ENCODE measurements at places on chromosomes 7 and 10.

DNA sequence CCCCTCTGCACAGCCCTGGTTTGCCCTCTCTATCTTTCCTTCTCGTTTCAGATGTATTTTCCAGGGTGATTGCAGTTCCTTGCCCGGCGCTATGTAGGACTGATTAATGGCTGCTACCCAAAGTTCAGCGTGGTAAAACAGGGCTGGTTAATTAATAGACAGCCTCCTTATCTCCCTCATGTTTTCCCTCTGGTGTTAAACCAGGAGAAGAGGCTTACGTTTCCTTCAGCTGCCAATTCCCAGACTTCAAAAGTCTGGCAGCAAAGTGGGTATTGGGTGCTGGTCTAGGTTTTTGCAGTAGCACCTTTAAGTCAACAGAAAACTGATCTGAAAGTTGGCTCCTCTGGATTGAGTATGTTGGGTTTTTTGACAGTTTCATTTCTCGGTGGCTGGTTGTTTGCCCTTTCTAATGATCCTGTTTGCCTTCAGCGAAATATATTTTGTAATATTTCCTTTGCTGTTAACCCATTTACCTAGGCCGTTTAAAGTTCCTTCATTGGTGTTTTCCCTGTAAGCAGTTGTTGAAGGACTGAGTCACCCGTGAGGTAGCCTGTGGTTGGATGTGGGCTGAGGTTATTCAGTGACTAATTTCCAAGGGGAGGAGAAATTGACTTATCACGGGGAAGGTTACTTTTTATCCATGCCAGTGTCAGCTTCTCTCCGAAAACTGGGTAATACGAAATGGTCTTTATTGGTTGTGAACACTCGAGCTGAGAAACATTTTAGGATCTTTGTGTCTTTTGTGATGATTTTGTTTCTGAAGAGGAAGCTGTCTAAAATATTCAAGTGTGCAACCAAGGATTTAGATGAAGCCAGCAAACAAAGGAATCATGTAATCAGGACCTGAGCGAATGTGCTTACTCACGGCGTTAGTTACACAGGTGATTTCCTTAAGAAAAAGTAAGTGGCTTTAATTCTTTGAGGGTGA is 257.2 kb downstream of the KIAA1217 start:
- DNase-seq, result peak; percentile 33

DNA sequence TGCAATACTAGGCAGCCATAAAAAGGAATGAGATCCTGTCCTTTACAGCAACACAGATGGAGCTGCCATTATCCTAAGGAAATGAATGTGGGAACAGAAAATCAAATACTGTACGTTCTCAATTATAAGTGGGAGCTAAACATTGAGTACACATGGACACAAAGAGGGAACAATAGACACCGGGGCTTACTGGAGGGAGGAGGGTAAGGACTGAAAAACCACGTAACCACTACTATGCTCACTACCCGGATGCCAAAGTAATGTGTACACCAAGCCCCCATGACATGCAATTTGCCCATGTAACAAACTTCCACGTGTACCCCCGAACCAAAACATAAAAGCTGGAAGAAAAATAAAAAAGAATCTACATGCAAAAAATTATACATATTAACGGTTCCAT is 587.0 kb downstream of the PARD3 start:
- DNase-seq, result no peak

DNA sequence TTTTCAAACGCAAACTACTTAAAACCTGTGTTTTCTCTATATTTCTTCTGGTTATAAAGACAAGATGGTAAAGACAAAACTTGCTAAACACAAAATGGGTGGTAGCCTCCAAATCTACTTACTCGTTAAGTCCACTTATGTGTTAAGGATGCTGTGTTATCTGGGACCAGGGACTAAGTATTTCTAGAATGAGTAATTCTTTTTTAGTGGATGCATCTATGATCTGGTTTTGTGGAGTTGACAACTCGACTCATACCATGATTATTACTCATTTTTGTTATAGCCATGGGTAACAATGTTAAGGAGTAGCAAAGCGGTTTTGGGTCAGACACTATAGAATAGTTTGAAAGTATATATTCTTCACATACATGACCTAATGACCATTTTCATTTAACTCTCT is 239.5 kb upstream of the FOXP2 start:
- DNase-seq, result no peak

DNA sequence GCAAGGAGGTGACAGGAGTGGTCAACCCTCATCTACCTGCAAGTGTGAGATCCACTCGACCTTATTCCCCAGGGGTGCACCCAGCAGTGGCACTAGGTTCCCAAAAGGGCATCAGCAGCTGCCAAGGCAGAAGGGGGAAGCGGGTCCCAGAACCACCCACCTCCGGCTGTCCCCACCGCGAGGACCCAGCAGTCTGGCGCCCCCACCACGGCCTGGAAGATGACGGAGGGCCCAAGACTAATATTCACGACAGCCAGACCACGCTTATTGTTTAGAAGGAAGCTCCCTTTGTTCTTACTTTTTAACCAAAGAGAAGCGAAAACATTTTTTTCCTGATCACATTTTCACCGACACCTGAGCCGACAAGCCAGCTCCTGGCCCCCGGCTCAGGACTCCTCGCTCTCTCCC is 3.6 kb upstream of the EVX1 start:
- no peak for DNase-seq

DNA sequence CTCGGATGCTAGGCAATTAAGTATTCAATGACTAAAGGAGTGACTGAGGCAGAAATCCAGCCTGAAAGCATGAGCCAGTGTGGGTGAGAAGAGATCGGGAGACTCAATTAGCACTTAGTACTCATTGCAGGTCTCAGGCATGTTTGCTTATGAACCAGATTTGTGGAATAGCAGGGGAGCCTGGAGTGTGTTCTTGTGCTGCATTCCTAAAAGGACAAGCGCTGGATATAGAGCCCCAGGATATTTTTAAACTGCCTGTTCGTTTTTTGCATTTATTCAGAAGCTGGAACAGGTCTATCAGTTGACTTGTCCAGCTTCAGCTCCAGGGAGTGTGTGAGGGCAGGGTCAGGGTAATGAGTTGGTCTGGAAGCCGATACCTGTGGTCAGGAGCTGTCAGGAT is 120.3 kb downstream of the BMPER start:
- no peak for DNase-seq

GRCh38 chr7:27161214-27161720 is 4.1 kb downstream of the HOXA9 start:
- DNase-seq, result no peak

DNA sequence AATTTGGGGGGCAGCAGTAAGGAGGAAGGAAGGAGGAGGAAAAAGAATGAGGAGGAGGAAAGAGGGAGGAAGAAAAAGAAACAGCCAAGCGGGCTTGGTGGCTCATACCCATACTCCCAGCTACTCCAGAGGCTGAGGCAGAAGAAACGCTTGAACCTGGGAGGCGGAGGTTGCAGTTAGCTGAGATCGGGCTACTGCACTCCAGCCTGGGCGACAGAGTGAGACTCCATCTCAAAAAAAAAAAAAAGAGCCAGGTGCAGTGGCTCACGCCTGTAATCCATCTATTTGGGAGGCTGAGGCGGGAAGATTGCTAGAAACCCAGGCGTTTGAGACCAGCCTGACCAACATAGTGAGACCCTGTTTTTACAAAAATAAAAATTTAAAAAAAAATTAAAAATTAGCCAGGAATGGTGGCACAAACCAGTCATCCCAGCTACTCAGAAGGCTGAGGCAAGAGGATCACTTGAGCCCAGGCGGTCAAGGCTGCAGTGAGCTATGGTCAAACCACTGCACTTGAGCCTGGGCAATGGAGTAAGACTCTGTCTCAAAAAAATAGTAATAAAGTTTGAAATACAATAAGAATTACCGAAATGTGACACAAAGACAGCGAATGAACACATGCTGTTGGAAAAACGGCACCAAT is 14.1 kb upstream of the CRCP start:
- no peak for DNase-seq

- no peak for DNase-seq
Measured at GRCh38 chr10:111973306-111973705, 210.3 kb downstream of the GPAM start.

DNA sequence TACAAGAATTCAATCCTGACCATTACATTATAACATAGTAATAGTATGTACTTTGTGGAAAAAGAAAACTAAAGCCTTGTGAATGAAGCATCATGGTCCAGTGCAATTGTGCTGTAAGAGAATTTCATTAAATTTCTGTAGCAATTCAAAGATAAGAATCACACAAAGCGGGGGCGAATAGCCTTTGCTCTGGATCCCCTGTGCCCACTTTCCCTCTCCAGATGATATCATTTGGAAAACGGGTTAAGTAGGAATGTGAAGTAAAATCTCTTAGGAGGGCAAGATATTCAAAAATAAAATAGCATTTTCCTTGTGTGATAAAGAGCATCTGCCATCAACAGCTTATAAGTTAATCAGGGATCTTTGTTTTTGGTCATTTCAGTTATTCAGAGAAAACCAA is 177.1 kb downstream of the CHRM2 start:
- no peak for DNase-seq

GRCh38 chr7:48183370-48183743 is 12.1 kb downstream of the ABCA13 start:
- no peak for DNase-seq

GRCh38 chr7:2540641-2541051 is 14.7 kb downstream of the BRAT1 start:
- DNase-seq, result no peak

- DNase-seq, result no peak
Measured at GRCh38 chr10:77286531-77287508, 350.8 kb downstream of the KCNMA1 start.

- DNase-seq, result no peak
Measured at GRCh38 chr10:92432596-92432995, 141.3 kb downstream of the IDE start.

DNA sequence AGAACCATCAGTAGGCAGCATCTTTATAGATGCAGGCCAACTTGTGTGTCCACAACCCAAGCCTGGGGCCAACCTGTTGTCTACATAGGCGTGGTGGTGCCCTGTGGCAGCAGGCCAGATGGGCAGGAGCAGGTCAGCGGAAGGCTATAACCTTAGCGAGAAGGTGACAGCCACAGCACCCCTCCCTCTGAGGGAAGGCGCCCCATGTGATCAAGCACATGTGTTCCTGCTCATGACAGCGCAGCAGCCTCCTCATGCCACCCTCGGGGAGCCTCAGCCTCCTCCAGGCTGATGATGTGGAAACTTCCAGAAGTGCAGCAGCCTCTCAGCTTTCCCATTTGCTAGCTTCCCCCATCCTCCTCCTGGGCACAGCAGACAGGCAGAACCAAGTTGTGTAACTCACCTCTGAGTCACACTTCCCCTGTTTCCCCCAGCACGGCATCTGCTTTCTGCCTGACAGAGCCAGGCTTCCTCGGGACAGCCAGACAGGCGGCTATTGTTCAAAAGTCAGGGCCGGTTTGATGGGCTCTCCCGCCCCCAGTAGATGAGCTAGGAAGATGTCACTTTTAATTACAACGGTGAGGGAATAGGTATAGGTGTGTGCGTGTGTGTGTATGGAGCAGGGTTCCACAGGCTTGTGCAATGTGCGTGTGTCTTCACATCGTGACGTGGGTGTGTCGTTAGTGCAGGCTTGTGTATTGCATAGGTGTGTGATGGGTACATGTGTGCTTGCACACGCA is 312.0 kb upstream of the ZMIZ1 start:
- DNase-seq, result peak; percentile 27

- DNase-seq, result no peak
Measured at GRCh38 chr10:123377883-123378282, 223.7 kb downstream of the BUB3 start.

- DNase-seq, result no peak
Measured at GRCh38 chr10:91567815-91568214, 65.1 kb downstream of the PPP1R3C start.

DNA sequence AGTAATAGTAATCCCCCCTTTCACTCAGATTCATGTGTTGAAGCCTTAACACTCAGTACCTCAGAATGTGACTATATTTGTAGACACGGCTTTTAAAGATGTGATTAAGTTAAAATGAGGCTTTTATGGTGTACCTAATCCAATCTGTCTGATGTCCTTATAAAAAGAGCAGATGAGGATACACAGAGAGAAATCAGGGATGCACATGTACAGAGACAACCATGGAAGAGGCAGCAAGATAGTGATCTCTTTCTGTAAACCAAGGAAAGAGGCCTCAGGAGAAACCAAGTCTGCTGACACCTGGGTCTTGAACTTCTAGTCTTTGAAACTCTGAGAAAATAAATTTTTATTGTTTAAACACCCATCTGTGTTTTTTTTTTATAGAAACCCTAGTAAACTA is 44.0 kb upstream of the ZNF365 start:
- no peak for DNase-seq

GRCh38 chr10:54710918-54711317 is 90.1 kb downstream of the PCDH15 start:
- DNase-seq, result no peak

DNA sequence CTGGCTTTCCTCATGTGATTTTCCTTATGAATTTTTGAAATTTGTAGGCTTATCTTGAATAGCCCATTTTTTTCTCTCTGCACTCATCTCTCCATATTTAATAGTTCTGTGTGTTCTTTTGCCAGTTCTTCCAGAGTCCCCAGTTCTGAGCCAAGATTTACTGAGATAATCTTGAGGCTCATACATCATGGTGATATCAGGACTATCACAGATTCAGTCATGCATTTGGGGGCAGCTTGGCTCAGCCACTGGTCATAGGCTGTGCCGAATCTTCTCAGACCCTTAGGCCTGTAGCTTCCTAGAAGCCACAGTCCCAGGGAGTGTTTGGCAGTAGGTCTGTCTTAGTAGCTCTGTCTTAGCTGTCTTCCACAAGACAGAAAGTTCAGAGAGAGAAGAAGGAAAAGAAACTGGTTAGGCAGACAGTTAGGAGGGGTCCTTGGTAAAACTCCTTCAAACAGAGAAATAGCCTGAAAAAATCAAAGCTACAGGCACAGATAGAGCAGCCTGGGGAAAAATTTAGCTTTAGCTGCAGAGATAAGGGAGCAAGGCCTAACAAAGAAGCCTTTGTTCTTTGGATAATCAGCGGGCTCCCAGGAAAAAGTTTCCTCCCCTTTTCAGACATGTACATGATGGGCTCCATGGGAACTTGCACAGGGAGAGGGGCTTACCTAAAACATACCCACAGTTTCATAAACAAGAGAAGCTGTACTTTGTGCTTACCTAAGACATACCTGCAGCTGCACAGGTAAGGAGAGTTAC is 29.1 kb downstream of the FAS start:
- DNase-seq, result no peak

DNA sequence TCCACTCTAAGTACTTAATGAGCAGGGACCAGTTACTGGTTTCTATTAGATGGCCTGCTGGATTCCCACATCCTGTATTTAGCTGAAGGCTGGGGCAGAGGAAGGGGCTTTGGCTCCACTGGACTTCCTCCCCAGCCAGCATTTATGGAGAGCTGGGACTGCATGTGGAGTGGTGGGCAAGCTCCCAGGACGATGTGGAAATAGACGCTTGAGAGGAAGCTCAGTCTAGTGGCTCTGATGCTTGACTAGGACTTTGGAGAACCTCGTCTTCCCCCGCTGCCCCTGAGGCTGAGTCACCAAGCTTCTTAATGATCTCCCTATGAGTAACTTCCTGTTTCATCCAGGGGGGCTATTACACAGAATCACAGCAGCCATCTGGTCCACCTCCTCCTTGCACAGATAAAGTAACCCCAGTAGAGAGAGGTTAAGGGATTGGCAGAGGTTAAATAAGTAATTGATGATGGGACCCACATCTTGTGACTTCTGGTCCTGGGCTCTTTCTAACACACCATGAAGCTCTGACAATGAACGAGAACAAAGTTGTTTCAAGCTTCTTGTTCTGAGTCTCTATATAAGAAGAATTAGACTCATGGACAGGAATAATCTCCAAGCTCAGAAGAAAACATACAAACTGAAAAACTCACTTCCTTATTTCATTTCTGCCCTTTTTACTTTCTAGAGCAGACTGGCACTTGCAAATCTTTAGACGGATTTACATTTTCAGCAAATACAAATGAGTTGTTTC is 126.2 kb downstream of the PRPF18 start:
- DNase-seq, result no peak

GRCh38 chr10:105733924-105734323 is 1092.8 kb downstream of the SORCS3 start:
- DNase-seq, result no peak
